ENCODE measurements at places on chromosomes 12 and 14. TPM values are rescaled to one million over a fixed set of nuclear protein-coding genes. Genes with fewer than 3 reads are reported as not detected.

The ARF6 gene
- 174 TPM for polyA plus RNA-seq

The IL31 gene
- not detected for polyA plus RNA-seq

The ART4 gene
- polyA plus RNA-seq = not detected

The MGST1 gene
- polyA plus RNA-seq = not detected

The CDK2 gene
- 8.2 TPM for polyA plus RNA-seq

The HCFC2 gene
- polyA plus RNA-seq = 8.5 TPM

The POMT2 gene
- 1.7 TPM for polyA plus RNA-seq

DNA sequence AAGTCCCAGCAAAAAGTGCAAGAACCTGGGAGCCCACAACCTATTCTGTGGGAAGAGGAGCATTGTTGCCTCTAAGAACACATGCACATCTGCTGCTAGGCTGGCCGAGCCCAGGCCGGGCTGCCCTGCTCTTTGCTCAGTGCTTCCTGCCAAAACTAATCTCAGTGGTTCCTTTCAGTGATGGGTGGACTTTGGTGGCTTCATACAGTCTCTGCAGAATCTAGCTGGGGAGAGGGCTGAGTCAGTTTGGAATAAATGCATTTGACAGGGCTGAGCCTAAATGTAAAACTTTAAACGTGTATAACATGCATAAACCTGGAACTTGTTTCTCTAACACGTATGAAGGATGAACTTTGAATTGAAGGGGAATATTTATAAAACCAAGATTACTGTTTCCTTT is 44.6 kb downstream of the CCDC177 start:
- H3K27ac ChIP-seq = no peak overlapping the region
- H3K36me3 ChIP-seq = no peaks in the 10 kb centered on the region
- no peak overlapping the region for H3K4me3 ChIP-seq
- no peak for DNase-seq
- no peaks in the 10 kb centered on the region for H3K4me1 ChIP-seq

- no peaks in the 10 kb centered on the region for H3K36me3 ChIP-seq
- H3K4me3 ChIP-seq = no peak overlapping the region
- DNase-seq = no peak
Measured at GRCh38 chr12:19694627-19695026, 255.3 kb downstream of the AEBP2 start.

DNA sequence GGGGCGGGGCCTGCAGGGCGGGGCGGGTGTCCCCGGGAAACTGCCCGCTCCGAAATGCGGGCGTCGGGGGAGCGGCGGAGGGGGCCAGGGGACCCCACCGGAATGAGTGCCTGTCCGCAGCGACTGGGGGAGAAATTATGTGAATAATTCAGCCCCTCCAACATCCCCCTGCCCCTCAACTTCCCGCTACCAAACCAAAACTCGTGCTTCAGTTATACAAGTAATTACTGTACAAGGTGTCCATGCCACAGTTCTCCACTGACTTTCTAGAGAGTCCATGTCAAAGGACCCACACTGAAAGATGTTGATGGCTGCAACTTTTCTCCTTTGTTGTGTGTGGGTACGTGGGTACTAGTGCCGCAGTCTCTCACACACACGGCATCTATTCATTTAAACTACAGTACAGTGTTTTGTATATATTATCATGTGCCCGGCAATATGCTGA is 414 bp upstream of the CDK17 start:
- H3K4me1 ChIP-seq = peaks cover 33% of the 10 kb centered on the region
- DNase-seq = no peak
- no peaks in the 10 kb centered on the region for H3K27me3 ChIP-seq
- peak overlapping the region; percentile 82 for H3K27ac ChIP-seq
- H3K4me3 ChIP-seq = peak overlapping the region; percentile 61

DNA sequence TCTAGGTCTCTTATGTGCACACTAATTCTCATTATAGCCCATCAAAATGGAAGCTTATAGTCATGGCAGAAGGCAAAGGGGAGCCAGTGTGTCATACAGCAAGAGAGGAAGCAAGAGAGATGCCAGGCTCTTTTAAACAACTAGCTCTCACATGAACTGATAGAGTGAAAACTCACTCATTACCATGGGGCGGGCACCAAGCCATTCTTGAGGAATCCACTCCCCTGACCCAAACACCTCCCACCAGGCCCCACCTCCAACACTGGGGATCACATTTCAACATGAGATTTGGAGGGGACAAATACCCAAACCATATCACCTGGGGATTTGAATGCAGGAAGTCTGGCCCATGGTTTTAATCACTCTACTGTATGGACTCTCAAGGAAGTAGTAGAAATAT is 36.9 kb upstream of the CRACR2A start:
- no peaks in the 10 kb centered on the region for H3K27me3 ChIP-seq

- DNase-seq = no peak
- H3K36me3 ChIP-seq = no peaks in the 10 kb centered on the region
- H3K4me3 ChIP-seq = no peak overlapping the region
- no peaks in the 10 kb centered on the region for H3K27me3 ChIP-seq
- no peak overlapping the region for H3K27ac ChIP-seq
- H3K4me1 ChIP-seq = no peaks in the 10 kb centered on the region
Measured at GRCh38 chr12:62724947-62725451, 210.0 kb downstream of the PPM1H start.

- no peaks in the 10 kb centered on the region for H3K36me3 ChIP-seq
- no peak overlapping the region for H3K4me3 ChIP-seq
- no peaks in the 10 kb centered on the region for H3K27me3 ChIP-seq
- no peak overlapping the region for H3K27ac ChIP-seq
- no peaks in the 10 kb centered on the region for H3K4me1 ChIP-seq
- no peak for DNase-seq
Measured at GRCh38 chr12:64137117-64137516, 85.0 kb downstream of the KICS2 start.

DNA sequence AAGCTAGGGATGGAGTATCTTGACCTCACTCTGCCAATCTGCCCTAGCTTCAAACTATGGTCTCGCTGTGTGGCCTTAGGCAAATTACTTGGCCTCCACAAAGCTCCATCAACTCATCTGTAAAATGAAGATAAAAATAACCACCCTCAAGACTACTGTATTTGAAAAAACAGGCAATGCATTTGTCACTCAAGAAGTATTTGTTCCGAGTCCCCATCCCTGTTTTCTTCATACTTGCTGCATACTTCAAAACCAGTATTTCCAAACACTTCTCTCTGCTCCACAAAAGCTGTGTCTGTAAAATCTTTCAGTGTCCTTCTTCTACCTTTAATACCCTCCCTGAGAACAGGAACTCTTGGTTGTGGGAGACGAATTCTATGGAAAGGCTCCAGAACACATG is 47.9 kb downstream of the GTF2A1 start:
- peaks cover 21% of the 10 kb centered on the region for H3K4me1 ChIP-seq
- H3K27me3 ChIP-seq = no peaks in the 10 kb centered on the region
- no peak overlapping the region for H3K4me3 ChIP-seq
- no peaks in the 10 kb centered on the region for H3K36me3 ChIP-seq

- H3K4me3 ChIP-seq = no peak overlapping the region
- H3K27me3 ChIP-seq = no peaks in the 10 kb centered on the region
- no peaks in the 10 kb centered on the region for H3K36me3 ChIP-seq
- no peak for DNase-seq
- H3K27ac ChIP-seq = no peak overlapping the region
Measured at GRCh38 chr14:67883717-67884116, 64.1 kb downstream of the RAD51B start.

- no peaks in the 10 kb centered on the region for H3K27me3 ChIP-seq
- no peak overlapping the region for H3K27ac ChIP-seq
- H3K4me1 ChIP-seq = no peaks in the 10 kb centered on the region
- no peak for DNase-seq
Measured at GRCh38 chr14:73254247-73255004, 17.1 kb downstream of the PAPLN start.

DNA sequence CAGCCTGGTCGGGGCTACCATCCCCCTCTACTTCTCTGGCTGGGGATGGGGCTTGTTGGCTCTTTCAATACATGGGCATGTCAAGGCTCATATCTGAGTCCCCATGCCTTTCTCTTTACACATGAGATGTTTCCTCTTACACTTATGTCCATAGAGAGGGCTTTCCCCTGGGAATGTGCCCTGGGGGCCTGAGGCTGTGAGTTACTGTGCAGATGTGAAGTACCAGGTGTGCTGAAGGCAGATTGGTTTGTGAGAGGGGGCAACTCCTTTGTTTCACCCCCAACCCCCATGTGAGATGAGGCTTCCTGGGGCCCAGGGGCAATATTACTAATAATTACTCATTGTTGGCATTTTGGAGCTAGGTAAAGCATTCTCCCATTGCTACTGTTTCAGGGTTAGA is 32.8 kb downstream of the NRXN3 start:
- H3K4me1 ChIP-seq = no peaks in the 10 kb centered on the region
- no peak for DNase-seq
- no peak overlapping the region for H3K4me3 ChIP-seq
- H3K36me3 ChIP-seq = no peaks in the 10 kb centered on the region

DNA sequence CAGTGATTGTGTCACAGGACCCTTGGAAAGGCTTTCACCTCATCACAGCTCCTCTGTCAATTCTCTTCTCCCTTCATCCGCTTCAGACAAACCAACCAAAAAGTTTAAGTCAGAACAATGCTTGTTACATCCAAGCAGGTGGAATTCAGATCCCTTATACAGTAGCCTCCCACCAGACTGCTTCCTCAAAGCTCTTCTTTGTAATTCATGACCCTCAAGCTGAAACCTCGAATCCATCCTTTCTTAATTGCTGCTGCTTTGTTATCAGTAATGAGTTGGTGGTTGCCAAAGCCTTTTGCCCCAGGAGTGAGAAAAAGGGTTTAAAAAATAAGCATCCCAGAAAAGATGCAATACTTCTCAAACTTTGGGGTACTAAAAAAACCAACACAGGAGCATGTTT is 9.5 kb downstream of the BEST3 start:
- no peaks in the 10 kb centered on the region for H3K27me3 ChIP-seq
- no peaks in the 10 kb centered on the region for H3K36me3 ChIP-seq
- no peak for DNase-seq
- no peaks in the 10 kb centered on the region for H3K4me1 ChIP-seq
- H3K27ac ChIP-seq = no peak overlapping the region

GRCh38 chr12:49019443-49020324 is 1.1 kb upstream of the PRKAG1 start:
- H3K36me3 ChIP-seq = peaks cover 14% of the 10 kb centered on the region
- peak overlapping the region; percentile 92 for H3K27ac ChIP-seq
- DNase-seq = peak; percentile 42

DNA sequence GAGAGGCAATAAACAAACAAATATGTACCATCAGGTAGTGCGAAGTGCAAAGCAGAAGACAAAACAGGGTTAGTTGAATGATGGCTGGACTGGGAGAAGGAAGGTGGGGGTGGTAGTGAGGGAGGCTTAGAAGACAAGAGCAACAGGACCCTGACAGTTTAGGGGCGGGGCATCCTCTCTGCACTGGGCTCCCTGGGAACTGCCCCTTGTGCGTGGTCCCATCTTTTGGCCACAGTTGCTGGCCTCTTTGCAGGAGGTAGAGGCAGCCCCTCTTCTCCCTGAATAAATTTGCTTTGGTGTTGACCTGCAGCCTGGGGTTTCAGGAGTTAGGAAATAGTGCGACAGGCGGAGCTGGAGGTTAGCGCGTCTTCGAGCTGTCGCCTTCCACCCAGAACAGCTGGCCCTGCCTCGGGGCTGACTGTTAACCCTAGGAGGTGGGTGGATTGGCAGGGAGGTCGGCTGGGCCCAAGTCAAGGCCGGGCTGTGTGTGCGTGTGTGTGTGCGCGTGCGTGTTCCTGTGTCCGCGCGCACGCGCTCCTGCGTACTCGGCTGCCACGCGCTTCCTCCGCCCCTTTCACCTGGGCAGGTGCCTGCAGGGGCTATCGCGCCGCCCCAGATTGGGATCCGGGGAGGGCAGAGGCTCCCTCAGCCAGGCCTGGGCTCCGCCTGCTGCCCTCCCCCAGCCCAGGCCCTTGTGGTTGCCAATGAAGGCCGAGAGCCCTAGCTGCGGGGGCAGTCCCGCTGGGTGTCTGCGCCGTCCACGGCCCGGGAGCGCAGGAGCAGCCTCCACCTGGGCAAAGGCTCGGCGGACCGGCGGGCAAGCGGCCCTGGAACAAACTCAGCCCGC is 180.8 kb downstream of the ADCK1 start:
- H3K27me3 ChIP-seq = no peaks in the 10 kb centered on the region
- H3K36me3 ChIP-seq = no peaks in the 10 kb centered on the region
- DNase-seq = no peak
- no peaks in the 10 kb centered on the region for H3K4me1 ChIP-seq
- no peak overlapping the region for H3K4me3 ChIP-seq

Measured in CD8-positive, alpha-beta memory T cell (primary cell).